ENCODE measurements at places on chromosomes 11 and 22.

GRCh38 chr11:119727523-119728151 lies 1.4 kb downstream of the NECTIN1 start:
- no peak for DNase-seq

DNA sequence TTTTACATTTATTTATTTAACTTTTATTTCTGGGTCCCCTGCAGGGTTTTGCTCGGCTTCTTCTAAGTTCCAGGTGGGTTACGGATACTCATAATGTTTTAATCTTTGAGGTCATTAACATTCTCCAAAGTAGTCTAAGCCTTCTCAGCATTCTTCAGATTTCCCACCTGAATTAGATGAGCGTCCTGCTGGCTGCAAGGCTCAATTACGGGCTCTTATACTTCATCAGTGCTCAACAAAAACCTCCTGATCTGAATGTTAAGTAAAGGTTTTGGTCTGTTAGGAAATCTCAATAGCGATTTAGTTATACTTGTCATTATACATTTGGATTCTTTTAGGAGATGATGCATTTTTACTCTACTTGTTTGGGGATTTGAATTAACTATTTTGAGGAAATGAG lies 27.3 kb upstream of the NFRKB start:
- DNase-seq = no peak

GRCh38 chr11:1830322-1831223 lies 4.2 kb upstream of the SYT8 start:
- DNase-seq = peak; percentile 3

DNA sequence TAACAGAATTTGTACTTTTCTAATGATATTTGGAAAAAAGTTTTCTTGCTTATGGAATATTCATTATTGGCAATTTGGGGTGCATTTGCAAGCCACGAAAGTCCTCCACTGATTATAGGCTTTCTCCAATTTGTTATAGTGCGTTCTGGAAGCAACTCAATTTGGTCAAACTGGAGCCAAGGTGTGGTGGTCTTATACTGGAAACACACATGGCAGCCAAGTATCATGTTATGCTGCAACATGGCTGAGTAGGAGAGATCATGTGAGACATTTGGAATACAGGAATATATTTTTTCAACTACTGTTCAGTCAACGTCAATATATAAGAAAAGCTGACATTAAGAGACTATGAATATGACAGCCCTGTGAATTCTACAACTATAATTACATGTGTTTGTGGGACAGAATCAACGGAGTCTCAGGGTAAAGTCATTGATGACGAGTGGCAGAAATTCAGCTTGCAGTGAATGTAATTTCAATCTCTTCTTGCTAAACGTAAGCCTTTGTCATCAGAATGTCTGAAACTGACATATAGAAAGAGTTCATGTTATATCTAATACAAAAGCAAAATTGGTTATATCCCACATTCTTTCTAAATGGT lies 83.8 kb upstream of the FIBIN start:
- DNase-seq = no peak

- no peak for DNase-seq
Measured at GRCh38 chr22:40518840-40519239, 117.7 kb downstream of the MRTFA start.

GRCh38 chr11:104009744-104010143 lies 26.7 kb upstream of the DDI1 start:
- no peak for DNase-seq

GRCh38 chr11:92388380-92388779 lies 163.8 kb downstream of the FAT3 start:
- DNase-seq = no peak

DNA sequence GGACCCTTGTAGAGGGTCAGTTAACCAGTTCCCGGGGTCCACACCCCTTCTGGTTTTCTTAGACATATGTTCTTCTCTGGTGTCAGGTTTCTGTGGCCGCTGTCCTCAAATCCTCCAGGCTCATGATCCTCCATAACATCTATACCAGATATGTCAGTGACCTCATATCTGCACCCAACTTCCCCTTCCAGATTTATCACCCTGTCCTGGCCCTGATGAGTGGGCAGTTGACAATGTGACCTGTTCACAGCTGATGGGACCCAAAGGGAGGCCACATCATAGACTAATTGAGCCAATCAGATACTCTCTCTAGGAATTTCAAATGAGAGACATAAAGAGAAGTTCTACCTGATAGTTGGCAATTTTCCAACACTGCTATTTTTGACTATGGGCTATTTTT lies 5.1 kb downstream of the DKK3 start:
- DNase-seq = no peak

- DNase-seq = peak; percentile 38
Measured at GRCh38 chr11:122105044-122105758, 10.8 kb downstream of the BLID start.

DNA sequence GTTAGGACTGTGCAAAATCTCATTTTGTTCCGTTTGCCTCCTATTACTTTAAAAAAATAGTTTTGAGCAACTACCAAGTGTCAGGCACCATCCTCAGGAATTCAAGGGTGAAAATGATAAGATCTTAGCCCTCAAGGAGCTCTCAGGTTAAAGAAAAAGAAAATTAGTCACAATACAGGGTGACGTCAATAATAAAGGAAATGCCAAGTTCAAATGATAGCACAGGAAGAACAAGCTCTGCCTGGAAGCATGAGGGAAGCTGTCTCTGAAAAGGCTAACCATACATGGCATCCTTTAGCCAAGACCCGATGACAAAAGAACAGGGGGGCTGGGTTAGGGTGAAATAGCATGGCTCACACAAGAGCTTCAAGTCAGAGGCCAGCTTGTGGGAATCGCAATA lies 11.1 kb upstream of the MPZL2 start:
- peak; percentile 66 for DNase-seq

DNA sequence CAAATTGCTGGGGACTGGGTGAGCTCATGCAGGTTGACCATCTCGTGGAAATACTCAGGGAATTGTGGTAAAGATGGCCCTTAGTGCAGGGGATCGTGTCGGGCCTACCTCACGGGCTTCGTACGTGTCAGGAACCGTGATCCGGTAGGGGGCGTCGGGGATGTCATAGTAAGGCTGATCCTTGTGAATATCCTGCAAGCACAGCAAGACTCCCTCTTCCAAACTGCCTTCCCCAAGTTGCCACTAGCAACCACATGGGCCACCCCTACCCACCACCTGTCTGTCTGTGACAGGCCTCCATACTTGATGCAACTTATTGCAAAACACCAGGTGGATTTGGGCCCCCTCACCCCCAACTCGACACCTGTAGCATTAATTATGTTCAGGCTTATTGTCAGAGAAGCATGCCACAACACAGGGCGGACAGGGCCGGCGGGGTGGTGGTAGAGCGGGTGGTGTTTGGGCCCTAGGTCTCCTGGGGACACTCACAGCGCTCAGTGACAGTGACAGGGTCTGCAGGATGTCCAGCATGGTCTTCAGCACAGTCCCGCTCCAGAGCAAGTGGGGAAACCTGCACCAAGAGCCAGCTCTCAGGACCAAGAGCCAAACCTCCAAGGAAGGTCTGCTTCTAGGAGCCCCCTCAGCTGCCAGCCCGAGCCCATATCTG lies 22.6 kb upstream of the SERPIND1 start:
- DNase-seq = no peak

- no peak for DNase-seq
Measured at GRCh38 chr11:96306600-96306932, 36.4 kb downstream of the MAML2 start.

GRCh38 chr22:31244046-31244942 lies 32.2 kb downstream of the LIMK2 start:
- peak; percentile 91 for DNase-seq

DNA sequence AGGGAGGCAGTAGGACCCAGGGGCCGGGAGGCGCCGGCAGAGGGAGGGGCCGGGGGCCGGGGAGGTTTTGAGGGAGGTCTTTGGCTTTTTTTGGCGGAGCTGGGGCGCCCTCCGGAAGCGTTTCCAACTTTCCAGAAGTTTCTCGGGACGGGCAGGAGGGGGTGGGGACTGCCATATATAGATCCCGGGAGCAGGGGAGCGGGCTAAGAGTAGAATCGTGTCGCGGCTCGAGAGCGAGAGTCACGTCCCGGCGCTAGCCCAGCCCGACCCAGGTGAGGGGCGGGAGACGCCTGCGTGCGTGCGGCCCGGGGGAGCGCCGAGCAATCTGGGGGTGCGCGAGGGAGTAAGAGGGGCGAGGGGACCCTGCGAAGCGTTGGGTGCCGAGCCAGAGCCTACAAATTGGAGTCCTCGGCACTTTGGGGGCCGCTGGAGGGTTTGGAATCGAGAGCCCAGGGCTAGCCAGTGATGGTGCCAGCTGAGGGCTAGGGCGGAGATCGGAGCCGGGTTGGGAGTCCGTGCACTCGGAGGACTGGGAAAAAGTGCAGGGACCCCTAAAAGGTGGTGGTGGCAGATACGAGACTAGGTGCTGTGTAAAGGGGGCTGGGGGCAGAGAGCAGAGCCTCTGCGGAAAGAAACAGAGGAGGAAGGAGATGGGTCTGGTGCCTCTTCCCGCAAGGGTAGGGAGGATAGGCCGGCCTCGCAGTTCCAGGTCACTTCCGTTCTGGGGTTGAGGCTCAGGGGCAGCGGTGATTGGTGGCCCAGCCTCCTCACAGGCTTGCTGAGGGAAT lies at the start of gene SERPINH1:
SERPINH1 (plus strand) TSS at position 206 of the 788 bp plus-strand sequence. CDS start 4,097 bp downstream, outside the sequence.
- DNase-seq = peak; percentile 96

DNA sequence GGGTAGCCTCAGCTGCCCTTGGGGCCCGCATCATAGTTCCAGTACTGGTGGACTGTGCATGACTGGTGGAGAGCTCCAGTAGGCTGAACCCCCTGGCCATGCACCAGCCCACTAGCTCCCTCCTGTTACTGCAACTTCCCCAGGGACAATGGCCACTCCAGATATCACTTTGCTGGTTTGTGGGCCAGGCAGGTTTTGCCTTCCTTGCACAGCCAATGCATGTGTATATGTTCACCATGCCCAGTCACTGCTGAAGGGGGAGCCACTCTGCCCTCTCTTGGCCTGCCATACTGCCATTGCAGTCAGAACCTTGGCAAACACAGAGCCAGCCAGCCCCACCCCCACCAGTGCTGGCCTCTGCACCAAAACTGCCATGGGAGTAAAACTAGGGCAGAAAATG lies 2095.3 kb upstream of the RAG2 start:
- DNase-seq = no peak

- peak; percentile 21 for DNase-seq
Measured at GRCh38 chr11:108093128-108093904, 28.1 kb upstream of the ACAT1 start.
